ENCODE measurements at places on chromosomes 5 and 9.
A peak's percentile ranks its signal among the peaks of the same experiment; 100 is the strongest.

DNA sequence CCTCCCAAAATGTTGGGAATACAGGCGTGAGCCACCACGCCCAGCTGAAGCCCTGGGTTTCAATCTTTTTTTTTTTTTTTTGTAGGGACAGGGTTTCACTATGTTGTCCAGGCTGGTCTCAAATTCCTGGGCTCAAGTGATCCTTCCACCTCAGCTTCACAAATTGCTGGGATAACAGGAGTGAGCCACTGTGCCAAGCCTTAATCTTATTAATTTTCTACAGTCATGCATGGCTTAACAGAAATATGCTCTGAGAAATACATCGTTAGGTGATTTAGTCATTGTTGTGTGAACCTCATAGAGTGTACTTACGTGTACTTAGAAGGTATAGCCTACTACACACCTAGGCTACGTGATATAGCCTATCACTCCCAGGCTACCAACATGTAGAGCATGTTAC is 31.0 kb downstream of the GLDC start:
- DNase-seq, result no peak
- H3K27ac ChIP-seq, result no peak overlapping the region
- H3K4me3 ChIP-seq, result no peak overlapping the region
- no peaks in the 10 kb centered on the region for H3K4me1 ChIP-seq
- H3K36me3 ChIP-seq, result no peaks in the 10 kb centered on the region
- H3K27me3 ChIP-seq, result peaks cover 2% of the 10 kb centered on the region

DNA sequence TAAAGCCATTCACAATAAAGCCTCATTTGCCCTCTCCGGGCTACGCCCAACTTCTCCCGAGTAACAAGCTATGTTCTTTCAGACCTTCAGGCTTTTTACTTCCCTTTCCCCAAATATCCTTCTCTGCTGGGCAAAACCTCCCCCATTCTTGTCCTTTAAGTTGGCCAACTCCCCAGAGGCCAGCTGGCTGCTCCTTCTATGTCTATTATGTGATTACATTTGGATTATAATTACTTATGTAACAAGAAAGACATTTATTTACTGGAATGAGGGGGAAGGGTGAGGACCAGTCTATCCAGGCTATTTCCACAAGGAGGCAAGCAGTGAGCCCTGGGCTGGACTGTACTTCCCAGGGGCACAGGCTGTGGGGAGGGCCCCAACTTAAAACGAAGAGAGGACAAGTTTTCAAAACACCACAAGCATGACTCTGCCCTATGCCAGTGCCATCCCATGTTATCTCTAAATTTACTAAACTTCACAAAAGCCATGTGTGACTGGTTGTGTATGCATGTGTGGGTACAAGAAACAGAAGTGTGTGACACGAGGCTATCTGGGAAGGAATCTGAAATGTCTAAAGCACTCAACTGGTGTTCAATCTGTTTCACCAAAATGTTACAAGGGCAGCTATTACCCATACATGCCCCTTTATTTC is 84.5 kb downstream of the GNAQ start:
- H3K4me1 ChIP-seq, result peaks cover 46% of the 10 kb centered on the region
- no peak overlapping the region for H3K27ac ChIP-seq
- H3K4me3 ChIP-seq, result no peak overlapping the region
- no peak for DNase-seq

- H3K4me1 ChIP-seq, result peaks cover 39% of the 10 kb centered on the region
- H3K27ac ChIP-seq, result peak overlapping the region; percentile 77
- H3K4me3 ChIP-seq, result peak overlapping the region; percentile 27
- DNase-seq, result peak; percentile 64
- H3K27me3 ChIP-seq, result no peaks in the 10 kb centered on the region
Measured at GRCh38 chr5:91162534-91163381, 220.4 kb downstream of the ARRDC3 start.

DNA sequence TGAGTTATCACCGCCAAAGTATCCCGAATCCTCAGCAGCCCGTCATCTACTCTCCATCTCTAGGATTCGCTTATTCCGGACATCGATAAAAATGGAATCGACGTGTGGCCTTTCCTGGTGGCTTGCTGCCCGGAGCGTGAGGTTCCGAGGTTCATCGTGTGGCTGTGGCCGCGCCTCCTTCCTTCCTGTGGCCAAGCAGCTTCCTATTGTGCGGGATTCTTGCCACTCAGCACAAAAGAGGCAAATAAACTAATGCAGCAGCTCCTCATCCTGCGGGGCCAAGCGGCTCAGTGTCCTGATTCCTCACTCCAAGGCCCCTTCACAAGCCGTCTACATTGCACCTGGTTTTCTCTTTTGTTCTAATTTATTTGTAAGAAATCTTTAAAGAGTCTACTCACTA is 800.9 kb downstream of the CDH9 start:
- no peaks in the 10 kb centered on the region for H3K36me3 ChIP-seq
- no peak for DNase-seq
- H3K4me1 ChIP-seq, result no peaks in the 10 kb centered on the region
- H3K27ac ChIP-seq, result no peak overlapping the region

DNA sequence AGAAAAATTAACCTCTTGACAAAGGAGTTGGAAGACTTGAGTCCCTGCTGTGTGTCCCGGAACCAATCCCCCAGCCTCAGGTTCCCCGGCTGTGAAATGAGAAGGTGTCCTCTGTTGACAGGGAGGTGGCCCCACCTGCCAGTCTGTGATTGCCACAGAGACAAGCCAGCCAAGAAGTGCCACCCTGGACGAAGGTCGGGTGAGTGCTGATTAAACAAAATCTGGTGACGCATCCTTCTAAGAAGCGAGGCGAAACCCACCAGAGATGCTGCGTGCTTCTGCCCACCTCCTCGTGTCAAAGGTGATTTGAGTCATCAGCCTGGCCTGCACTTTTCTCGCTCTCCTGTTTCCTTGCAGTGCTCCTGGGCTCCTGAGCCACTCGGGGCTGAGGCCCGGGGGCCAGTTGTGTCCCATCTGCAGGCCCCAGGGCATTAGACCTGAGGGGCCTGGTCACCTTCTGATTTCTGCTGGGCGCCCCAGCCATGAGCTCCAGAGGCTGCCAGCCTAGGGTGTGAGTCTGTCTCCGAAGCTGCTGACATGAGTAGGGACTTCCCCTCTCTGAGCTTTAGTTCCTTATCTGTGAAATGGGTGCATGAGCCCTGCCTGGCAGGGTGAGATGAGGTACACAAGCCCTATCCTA is 28.7 kb downstream of the NEK6 start:
- peak overlapping the region; percentile 77 for H3K4me3 ChIP-seq
- DNase-seq, result peak; percentile 41
- peaks cover 52% of the 10 kb centered on the region for H3K4me1 ChIP-seq
- peaks cover 8% of the 10 kb centered on the region for H3K36me3 ChIP-seq
- no peaks in the 10 kb centered on the region for H3K27me3 ChIP-seq

DNA sequence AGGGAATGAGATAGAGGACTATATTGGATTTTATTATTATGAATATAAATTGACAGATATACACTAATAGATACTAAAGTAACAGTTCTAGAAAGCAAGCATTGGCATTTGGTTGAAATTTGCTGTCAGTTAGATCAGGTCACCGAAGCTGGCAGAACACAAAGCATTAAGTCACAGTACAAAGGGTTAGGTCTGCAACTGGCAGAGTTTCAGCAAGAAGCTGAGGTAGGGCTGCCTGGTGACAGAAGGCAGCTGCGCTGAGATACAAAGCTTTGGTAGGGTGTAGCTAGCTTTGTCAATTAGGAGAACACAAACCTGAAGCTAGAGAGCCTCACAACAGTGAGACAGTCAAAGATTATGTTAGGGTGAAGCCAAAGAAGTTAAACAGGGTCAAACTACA is 6.3 kb upstream of the CSNK1G3 start:
- H3K4me3 ChIP-seq, result no peak overlapping the region
- peaks cover 17% of the 10 kb centered on the region for H3K27me3 ChIP-seq
- no peak for DNase-seq
- H3K4me1 ChIP-seq, result peaks cover 4% of the 10 kb centered on the region

- H3K4me3 ChIP-seq, result no peak overlapping the region
- peaks cover 60% of the 10 kb centered on the region for H3K36me3 ChIP-seq
- no peak for DNase-seq
- peaks cover 23% of the 10 kb centered on the region for H3K4me1 ChIP-seq
Measured at GRCh38 chr5:57243286-57244137, 69.7 kb downstream of the GPBP1 start.

DNA sequence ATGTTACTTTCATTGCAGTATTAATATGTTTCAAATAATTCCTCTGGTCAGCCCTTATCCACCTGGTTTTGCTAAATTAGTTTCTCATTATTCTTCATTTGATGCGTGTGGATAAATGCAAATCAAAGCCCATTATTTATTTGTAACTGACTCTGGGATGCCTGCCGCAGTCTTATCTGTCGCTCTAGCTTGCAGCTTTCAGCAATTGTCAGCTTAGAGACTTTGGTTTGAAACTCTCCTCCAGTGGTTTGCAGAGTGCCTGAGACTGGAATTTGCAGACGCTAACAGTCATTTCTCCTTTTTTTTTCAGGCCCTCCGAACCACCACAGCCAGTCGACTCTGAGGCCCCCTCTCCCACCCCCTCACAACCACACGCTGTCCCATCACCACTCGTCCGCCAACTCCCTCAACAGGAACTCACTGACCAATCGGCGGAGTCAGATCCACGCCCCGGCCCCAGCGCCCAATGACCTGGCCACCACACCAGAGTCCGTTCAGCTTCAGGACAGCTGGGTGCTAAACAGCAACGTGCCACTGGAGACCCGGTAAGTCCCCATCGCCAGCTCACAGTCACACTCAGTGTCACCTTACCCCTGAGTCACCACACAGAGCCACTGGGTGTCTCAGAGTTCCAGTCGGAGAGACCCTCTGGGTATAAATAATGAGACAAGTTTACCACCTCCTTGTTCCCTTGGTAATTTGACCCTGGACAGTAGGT is 339.0 kb upstream of the WWC1 start:
- H3K4me1 ChIP-seq, result no peaks in the 10 kb centered on the region
- no peak overlapping the region for H3K4me3 ChIP-seq
- no peaks in the 10 kb centered on the region for H3K36me3 ChIP-seq
- H3K27ac ChIP-seq, result no peak overlapping the region

GRCh38 chr9:8156346-8156745 is 356.8 kb upstream of the DMAC1 start:
- H3K4me3 ChIP-seq, result no peak overlapping the region
- H3K27me3 ChIP-seq, result no peaks in the 10 kb centered on the region
- H3K4me1 ChIP-seq, result no peaks in the 10 kb centered on the region
- no peak overlapping the region for H3K27ac ChIP-seq

DNA sequence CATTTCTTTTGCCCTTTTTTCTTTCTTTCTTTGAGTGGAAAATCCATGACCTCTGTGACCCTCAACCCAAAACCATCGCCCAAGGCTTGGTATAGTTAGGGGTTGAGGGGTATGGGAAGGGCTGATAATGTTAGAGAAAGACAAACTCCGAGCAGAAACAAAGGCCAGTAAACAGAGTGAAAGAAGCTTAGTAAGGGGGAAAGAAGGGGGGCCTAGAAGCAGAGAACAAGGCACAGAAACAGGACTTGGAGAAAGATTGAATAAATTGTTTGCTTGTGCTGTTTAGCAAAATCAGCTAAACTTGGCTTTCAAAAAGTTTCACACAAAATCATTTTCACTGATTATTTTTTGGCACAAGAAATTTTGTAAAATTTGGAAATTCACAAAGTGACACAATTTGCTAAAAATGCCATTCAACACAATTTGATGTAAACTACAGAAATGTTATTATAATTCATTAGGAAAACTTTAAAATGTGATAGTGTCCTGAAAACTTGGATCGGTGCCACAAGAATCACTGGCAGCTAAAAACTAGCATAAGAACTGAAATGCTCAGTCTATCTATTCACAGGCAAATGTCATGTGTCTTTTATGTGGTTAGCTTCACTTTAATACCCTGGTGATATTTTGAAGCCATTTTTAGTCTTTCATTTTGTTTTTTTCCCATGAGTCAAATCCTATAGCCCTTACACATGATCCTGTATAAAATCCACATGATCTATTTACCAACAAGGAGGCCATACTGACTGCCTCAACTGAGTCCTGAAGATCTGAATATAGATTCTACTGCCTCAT is 276.4 kb downstream of the NR2F1-AS1 start:
- no peak overlapping the region for H3K27ac ChIP-seq
- H3K27me3 ChIP-seq, result no peaks in the 10 kb centered on the region
- no peaks in the 10 kb centered on the region for H3K36me3 ChIP-seq

DNA sequence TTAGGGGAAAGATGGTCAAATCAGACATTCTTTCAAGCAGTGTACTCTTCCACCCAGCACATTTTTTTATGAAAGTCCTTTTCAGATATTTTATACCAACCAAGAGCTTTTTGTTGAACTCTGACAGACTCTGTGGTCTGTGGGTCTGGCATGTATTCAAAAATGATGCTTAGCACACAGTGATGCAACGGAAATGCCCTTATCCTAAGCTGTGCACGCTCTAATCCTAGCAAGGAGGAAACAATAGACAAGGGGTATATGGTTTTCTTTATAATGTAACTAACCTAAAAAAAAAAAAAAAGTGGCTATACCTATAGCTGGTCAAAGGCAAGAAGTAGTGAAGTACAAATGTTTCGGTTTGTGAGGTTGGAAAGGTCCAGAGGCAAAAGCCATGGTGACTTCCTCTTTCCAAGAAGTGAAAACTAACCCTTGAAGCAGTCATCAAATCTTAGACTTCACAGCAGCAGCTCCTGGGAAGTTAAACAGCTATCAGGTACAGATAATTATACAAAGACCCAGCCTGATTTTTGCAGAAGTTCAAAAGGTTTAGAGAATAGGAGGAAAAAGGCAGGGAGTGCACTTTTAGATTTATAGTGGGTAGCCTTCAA is 82.5 kb downstream of the SEMA6A start:
- H3K27me3 ChIP-seq, result no peaks in the 10 kb centered on the region
- H3K27ac ChIP-seq, result no peak overlapping the region
- H3K36me3 ChIP-seq, result no peaks in the 10 kb centered on the region
- H3K4me1 ChIP-seq, result peaks cover 8% of the 10 kb centered on the region
- no peak for DNase-seq

DNA sequence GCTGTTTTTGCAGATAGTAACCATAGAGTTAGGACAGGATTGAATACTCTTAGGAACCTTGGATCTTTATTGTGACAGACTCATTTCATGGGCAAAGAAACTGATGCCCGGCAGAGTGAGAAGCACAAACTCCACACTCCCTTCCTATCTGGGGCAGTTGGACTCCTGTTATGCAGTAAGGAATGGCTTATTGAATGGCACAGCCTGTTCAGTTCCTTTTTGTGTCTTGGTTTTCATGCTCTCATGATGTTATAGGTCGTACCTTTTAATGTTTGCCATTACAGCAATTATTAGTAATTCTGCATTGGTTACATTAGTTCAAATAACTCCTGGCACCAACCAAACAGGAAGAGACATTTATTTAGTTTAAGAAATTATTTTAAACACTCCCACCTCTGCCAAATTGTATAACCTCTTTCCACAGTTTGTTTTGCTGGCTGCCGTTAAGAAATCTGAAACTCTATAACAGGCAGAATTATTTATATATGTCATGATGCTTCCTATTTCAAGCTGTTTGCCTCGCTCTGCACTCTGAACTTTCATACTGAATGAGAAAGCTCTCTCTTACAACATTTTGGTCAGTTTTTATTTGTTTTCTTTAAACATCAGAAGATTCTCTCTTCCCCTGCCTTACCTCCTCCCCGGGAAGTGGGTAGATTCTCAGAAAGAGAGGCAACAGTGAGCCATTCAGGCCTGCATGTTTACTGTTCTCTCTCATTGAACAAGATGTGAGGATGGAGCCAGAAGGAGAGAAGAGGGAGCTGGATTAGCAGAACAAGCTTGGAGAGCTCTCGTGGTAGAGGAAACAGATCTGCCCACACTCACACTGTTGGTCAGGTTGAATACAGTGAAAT is 144.4 kb downstream of the ARHGEF28 start:
- H3K4me3 ChIP-seq, result no peak overlapping the region
- H3K4me1 ChIP-seq, result no peaks in the 10 kb centered on the region
- H3K36me3 ChIP-seq, result no peaks in the 10 kb centered on the region

GRCh38 chr5:7186818-7187217 is 209.1 kb upstream of the ADCY2 start:
- no peak for DNase-seq
- no peak overlapping the region for H3K27ac ChIP-seq
- no peaks in the 10 kb centered on the region for H3K27me3 ChIP-seq
- no peak overlapping the region for H3K4me3 ChIP-seq
